ENCODE measurements at places on chromosomes 16 and 17.

DNA sequence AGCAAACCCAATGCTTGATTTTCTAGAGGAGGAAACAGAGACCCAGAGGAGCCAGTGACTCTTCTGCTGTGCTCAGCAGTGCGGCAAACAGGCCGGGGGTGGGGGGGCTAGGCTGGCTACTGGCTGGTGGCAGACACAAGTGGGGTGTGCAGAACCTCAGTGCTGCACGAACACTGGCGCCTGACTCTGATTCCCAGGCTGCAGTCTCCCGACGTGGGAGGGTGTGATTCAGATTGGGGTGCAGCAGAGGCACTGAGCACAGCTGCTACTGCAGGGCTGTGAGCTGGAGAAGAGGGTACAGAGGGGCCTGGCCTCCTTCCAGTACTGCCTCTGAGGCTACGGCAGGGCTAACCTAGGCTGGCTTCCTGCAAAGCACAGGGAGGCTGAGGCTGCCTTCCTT, 8.1 kb downstream of the RPL19 start:
- DNase-seq, result no peak

- no peak for DNase-seq
These were observed 46.9 kb upstream of the SIAH1 start for GRCh38 chr16:48432136-48432535.

DNA sequence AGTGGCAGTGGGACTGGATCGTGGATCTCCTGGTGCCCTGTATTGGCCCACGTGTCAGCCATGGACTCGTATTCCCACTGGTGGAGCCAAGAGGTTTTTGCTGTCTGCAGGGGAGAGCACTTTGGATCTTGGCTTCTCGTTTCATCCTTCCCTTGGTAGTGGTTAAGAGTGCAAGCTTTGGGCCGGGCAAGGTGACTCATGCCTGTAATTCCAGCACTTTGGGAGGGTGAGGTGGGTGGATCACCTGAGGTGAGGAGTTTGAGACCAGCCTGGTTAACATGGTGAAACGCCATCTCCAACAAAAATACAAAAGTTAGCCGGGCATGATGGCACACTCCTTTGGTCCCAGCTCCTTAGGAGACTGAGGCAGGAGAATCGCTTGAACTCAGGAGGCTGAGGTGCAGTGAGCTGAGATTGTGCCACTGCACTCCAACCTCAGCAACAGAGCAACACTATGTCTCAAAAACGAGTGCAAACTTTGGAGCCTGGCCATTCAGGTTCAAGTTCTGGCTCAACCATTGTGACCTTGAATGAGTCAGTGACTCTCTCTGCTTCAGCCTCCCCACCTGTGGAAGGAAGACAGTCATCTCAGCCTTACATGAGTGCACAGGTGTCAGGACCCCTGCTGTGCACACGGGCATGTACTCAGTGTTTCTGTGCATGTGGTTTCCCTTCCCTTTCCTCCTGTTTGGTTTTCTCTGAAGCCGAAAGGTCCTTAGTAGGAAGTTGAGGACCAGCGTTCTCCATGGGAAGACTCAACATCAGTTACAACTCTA, 57.4 kb downstream of the PLCG2 start:
- DNase-seq, result no peak

GRCh38 chr17:19703106-19703827, 13.1 kb downstream of the SLC47A2 start:
- DNase-seq, result no peak

DNA sequence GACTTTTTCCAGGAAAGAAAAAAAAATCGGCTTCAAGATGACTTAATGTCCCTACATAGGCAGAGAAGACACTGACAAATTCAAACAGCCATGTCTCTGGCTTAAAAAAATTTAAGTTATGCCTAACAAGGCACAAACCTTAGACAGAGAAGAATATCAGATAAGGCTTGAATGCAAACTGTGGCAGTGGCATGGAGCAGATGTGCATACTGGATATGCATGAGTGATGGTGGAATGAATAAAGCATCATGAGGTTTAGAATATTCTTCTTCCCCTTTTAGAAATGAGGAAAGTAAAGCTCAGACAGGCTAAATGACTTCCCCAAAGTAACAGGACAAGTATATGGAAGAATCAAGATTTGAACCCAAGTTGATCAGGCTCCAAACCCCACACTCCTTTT, 23.2 kb upstream of the WSCD1 start:
- DNase-seq, result no peak

DNA sequence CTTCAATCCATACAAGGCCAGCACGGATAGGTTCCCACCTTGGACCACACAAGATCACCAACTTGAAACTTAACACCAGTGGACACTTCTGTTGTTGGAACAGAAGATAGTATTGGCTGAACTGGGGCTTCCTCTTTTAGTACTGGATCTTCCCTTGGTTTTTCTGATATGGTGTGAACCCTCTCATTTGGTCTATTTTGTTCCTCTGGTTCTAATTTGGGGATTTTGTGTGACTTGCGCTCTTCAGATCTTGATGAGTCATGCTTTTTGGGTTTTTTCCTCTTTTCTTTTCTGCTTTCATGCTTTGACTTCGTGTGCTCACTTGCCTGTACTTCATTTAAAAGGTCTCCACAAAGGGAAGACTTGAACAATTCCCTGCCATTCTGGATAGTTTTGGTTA, 39.0 kb downstream of the SOST start:
- DNase-seq, result no peak
